NCI-H2029 (cell line): ENCODE measurements at places on chromosomes 2 and 18.

- no peak for DNase-seq
Measured at GRCh38 chr2:127401757-127402695, 14.3 kb upstream of the MAP3K2 start.

GRCh38 chr2:7517088-7517487 is 599.9 kb downstream of the RNF144A start:
- DNase-seq, result no peak

GRCh38 chr2:240793313-240794177 is 26.5 kb downstream of the KIF1A start:
- no peak for DNase-seq

DNA sequence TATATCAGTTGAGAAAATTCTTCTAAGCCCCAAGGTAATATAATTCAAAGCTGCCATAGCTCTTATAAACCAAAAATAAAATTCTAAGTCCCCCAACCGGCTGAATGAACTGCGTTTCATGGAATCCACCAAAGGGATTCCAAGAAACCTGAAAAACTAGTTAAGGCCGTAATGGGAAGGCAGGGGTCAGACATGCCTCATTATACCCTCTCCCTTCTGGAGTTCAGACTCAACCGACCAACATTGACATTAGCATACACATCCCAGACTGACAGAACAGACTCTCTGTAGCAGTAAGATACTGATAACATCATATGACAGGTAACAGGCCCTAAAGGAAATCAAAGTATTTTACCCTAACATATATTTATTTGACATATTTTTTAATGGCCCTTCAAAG is 31.4 kb upstream of the PHLPP1 start:
- DNase-seq, result no peak

DNA sequence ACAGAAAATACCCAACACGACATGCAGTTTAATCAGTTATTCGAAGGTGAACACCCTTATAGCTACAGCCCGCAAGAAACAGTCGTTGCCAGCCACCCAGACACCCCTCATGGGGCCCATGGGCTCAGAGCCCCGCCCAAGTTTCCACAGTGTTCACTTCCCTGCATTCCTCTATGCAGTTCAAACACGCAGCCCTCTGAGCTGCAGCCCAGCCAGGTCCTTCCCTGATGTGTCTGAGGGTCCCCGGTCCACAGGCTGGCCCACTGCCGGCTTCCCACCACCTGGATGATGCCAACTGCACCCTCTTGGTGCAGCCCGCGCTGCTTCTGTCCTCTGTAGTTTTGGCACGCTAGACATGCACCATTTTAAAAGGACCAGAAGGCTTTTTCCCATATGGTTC is 87.4 kb downstream of the ZNF516 start:
- DNase-seq, result no peak

- DNase-seq, result no peak
Measured at GRCh38 chr2:176109192-176109901, 2.3 kb downstream of the HOXD11 start.

- DNase-seq, result peak; percentile 23
Measured at GRCh38 chr2:70964596-70965386, 13.6 kb upstream of the ANKRD53 start.

DNA sequence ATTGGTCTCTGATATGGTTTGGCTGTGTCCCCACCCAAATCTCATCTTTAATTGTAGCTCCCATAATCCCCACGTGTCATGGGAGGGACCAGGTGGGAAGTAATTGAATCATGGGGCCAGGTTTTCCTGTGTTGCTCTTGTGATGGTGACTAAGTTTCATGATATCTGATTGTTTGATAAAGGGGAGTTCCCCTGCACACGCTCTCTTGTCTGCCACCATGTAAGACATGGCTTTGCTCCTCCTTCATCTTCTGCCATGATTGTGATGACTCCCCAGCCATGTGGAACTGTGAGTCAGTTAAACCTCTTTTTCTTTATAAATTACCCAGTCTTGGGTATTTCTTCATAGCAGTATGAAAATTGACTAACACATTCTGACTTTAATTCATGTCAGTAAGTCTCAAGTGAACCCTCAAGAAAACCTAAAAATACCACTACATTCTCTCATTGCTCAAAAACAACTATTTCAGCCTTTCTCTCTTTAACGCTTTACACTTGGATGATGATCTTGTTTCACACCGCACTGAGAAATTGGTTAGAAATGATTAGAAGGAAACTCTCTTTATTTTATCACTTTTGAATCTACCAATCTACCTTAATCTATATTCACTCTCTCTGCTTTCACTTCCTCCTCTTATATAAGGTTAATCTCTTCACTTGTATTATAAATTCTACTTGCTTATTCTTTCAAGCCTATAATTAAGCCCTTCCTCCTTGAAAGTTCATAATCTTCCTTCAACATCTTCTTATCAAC is 110.1 kb downstream of the GALR1 start:
- DNase-seq, result no peak

GRCh38 chr2:10228611-10229365 is 73.9 kb upstream of the HPCAL1 start:
- no peak for DNase-seq

GRCh38 chr2:241852981-241853631 is 5.6 kb downstream of the PDCD1 start:
- DNase-seq, result no peak

- no peak for DNase-seq
Measured at GRCh38 chr2:31239593-31240177, 5.7 kb downstream of the EHD3 start.

GRCh38 chr2:134359367-134360081 is 105.7 kb downstream of the MGAT5 start:
- DNase-seq, result peak; percentile 77

- DNase-seq, result no peak
Measured at GRCh38 chr2:182208421-182208820, 218.4 kb downstream of the PDE1A start.

DNA sequence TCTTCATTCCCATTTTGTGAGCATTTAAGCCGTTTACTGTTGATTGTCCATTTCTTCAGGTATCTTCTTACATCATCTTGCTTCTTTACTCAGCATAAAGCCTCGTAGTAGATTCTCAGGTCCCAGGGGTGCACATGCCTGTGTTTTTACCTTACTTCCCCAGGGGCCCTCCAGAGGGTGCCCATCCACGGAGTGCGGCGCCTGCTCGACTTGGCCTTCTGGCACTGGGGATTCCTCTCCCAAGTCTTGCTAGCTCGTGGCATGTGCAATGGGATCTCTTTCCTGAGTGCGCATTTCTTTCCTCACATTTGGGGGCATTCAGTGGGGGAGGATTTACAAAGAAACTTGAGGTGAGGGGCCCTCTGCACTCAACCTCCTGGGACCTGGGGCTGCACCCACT is 148.1 kb downstream of the AGAP1 start:
- no peak for DNase-seq

DNA sequence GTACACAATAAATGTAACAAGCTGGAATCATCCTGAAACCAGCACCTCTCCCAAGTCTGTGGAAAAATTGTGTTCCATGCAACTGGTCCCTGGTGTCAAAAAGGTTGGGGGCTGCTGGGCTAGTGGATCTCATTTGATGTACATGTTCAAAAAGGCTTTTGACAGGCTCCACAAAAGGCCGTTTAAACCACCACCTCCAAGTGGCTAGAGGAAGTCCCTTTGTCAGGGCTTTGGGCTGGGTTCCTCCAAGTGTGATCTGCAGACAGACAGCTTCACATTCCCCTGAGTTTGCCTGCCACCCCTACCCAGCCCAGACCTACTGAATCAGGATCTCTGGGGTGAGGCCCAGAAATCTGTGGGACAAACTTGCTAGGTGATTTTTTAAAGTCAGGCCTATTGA is 84.7 kb downstream of the TGFA start:
- DNase-seq, result no peak

GRCh38 chr2:19484736-19485135 is 126.3 kb upstream of the OSR1 start:
- DNase-seq, result no peak

- no peak for DNase-seq
Measured at GRCh38 chr2:98585386-98585785, 22.9 kb downstream of the COA5 start.

DNA sequence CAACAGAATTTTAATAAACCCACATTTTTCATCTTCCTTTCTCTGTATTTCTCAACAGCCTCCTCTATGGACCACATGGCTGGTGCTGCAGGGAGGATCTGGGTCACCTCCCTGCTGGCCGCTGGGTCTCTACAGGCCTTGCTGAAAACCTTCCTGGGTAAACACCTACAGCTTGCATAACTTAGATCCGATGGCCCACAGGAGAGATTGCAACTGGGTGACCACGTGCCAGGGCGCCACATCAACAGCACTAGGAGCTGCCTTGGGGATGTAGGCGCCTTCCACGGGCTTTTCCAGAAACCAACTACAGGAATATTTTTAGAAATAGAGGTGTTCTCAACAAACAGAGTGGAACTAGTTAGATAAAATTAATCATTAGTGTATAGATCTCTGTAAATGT is 19.4 kb downstream of the TMEM18 start:
- no peak for DNase-seq

DNA sequence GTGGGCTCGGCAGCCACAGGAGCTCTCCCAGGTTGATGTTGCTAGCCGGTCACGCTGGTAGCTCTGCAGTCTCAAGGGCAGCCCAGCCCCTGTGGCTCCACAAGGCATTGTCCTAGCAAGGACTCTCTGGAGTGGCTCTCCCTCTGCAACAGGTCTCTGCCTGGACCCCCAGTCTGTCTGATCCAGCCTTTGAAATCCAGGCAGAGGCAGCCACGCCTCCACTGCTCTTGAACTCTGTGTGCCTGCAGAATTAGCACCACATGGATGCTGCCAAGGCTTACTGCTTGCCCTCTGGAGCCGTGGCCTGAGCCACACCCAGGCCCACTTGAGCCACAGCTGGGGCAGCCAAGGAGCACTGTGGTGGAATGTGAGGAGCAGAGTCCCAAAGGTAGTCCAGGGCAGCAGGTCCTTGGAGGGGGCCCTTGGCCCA is 43.0 kb upstream of the FAHD2A start:
- DNase-seq, result no peak

DNA sequence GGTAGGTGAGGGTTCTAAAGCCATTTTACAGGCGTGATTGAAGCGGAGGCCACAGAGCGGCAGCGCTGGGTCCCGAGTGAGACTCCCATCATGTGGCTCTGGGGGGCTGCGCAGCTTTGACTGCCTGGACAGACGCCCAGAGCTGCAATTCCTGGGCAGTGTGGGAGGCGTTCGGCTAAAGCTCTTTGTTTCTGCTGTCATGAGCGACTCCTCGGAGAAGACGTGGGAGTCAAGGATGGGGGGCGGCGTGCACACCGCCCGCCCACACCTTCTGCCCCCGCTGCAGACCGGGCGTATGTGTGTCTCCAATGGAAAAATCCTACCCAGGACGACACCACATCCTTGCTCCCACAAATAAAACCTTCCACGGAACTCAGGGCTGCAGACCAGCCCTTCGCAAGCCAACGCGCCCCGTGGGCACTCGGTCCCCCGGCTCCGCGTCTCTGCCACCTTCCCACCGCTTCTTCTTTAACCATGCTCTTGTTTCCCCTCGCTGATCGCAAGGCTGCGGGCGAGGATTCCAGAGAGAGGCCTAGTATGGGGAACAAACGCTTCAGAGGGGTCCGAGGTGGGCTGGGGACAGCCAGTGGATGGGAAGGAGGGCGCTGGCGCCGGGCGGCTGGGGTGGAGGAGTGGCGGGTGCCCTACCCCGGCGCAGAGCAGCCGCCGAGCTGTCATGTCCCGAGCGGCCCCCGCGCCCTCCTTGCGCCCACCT is 680 bp upstream of the LBH start:
- DNase-seq, result no peak

DNA sequence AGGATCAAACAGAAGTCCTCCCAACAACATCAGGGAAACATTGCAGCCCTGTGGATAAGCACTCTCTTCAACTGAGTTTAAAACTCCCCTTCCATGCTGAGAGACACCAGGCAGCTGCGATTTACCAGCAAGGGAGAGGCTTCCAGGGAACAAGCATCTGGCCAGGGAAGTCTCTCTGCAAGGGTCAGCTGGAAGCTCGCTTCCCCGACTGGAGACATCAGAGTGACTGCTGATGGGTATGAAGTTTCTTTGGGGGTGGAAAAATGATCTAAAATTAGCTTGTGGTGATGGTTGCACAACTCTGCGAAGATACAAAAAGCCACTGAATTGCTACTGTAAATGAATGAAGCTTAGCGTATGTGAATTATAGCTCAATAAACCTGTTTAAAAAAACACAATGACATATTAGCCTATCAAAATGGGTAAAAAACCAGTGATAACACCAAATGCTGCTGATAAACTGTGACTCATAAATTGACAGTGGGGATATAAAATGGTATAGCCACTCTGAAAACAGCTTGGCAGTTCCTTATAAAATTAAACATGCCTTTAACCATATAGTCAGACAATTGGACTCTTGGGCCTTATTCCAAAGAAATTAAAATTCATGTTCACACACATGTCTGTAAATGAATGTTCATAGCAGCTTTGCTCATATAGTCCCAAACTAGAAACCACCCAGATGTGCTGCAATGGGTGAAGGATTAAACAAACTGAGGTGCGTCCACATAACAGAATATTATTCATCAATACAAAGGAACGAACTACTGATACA is 1082.0 kb downstream of the SOCS6 start:
- no peak for DNase-seq

GRCh38 chr2:96093528-96093927 is 22.8 kb downstream of the ADRA2B start:
- DNase-seq, result no peak

GRCh38 chr18:58544616-58545337 is 84.1 kb downstream of the ALPK2 start:
- no peak for DNase-seq

DNA sequence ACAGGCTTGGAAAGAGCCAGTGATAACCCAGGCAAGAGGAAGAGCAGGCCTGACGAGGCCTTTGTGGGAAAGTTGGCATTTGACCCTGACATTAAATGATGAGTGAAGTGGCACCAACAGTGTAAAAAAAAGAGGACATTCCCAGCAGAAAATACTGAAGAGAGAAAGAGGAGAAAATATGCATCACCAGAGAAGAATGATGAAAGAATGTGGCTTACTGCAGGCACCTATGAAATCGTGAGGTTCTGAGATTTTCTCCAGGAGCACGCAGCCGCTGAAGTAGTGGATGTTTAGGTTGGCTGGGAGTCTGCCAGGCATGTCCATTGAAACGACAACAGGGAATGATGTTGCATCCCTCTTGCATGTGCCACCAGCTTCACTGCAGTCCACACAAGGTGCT is 13.8 kb downstream of the EHD3 start:
- DNase-seq, result no peak

DNA sequence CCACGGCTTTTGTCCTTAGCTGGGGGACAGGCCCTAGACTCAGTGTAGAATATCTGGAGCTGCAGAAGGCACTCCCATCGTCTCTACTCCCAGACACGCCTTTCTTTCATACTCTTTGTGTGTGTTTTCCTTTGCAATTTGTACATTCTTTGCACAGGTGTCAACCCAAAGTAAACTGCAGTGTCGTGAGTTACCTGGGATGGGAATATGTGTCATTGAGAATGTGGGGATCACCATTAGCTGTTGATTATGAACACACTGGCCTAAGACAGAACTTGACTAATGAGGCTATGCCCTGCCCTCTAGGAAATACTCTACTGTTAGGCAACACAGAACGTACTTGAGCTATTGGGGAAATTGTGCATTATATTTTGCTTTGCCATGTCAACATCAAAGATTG is 233.3 kb downstream of the SETBP1 start:
- DNase-seq, result no peak
